ENCODE measurements at places on chromosomes 4 and X.

DNA sequence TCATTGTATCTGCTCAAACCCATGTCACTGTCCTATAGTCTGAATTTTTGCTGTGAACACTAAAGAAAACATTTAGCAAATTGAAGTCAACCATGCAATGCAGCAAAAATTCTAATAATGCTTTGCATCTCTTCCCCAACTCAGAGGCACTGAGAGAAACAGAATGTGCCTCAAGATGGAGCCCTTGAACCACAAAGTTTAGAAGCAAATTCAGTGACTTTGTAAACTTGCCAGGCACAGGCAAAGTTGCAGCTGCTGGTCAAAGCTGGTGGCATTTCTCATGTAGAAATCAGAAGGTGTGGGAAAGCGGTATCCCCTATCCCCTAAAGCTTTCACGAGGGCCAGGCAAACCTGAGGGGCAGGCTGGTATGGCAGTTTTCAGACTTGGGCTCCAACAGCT, 121.7 kb upstream of the DIPK2B start:
- no peak for DNase-seq

DNA sequence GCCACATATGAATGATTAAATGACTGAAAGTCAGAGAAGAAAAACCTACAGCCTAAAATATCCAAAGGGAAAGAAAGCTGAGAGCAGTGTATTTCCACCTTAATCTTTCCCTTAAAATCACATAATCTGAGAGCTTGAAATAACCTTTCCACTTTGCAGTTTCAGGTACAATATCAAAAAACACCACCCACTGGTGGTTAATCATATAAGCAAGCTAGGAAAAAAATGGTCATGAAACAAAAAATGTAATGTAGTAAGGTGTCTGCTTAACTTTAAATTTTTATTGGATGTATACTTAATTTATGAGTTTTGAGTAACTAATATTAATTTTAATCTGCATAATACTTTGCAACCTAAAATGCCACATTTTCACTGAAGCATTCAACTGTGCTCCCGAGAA, 3.2 kb downstream of the PRDM5 start:
- no peak for DNase-seq

- no peak for DNase-seq
Observed at GRCh38 chrX:1416965-1417760, 25.2 kb upstream of the SLC25A6 start.

DNA sequence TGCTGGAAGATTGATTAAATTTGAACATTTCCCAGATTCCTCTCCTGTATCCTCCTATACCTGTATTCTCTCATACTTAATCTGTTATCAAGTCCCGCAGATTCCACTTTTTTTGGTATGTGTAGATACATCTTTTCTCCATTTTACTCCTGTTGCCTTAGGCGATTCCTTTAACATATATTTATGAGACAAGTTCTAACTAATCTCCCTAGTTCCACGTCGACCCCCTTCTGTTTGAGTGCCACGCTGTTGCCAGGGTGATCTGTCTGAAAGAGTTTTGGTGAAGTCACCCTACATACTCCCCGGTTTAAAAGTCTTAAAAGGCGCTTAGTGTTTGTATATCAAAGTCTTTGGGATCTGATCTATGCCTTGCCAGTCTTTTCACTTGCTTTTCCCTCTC, 2.4 kb downstream of the HNRNPH2 start:
- no peak for DNase-seq

- DNase-seq = no peak
Observed at GRCh38 chrX:52594658-52595057, 60.0 kb downstream of the SSX7 start.

- DNase-seq = no peak
Observed at GRCh38 chr4:183596067-183596757, 62.8 kb downstream of the RWDD4 start.

GRCh38 chr4:69057620-69058409, 38.5 kb upstream of the UGT2B7 start:
- DNase-seq = no peak

DNA sequence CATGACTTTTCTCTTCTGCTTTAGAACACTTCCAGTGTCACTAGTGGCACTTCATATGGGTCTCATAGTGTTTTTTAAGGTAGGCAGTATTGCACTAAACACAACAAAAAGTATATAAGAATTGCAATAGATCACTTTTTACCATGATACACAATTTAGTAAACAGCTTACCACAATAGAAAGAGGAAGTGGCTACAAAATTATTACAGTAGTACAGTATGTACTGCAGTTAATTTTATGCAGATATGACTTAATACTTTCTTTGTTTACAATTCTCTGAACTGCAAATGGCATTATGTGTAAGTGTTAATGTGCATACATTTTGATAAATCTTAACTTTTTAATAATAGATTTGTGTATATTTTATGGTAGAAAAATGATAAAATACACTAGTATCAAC, 157.3 kb downstream of the RRAGB start:
- DNase-seq = no peak
